ENCODE measurements at places on chromosomes 7 and 10.

DNA sequence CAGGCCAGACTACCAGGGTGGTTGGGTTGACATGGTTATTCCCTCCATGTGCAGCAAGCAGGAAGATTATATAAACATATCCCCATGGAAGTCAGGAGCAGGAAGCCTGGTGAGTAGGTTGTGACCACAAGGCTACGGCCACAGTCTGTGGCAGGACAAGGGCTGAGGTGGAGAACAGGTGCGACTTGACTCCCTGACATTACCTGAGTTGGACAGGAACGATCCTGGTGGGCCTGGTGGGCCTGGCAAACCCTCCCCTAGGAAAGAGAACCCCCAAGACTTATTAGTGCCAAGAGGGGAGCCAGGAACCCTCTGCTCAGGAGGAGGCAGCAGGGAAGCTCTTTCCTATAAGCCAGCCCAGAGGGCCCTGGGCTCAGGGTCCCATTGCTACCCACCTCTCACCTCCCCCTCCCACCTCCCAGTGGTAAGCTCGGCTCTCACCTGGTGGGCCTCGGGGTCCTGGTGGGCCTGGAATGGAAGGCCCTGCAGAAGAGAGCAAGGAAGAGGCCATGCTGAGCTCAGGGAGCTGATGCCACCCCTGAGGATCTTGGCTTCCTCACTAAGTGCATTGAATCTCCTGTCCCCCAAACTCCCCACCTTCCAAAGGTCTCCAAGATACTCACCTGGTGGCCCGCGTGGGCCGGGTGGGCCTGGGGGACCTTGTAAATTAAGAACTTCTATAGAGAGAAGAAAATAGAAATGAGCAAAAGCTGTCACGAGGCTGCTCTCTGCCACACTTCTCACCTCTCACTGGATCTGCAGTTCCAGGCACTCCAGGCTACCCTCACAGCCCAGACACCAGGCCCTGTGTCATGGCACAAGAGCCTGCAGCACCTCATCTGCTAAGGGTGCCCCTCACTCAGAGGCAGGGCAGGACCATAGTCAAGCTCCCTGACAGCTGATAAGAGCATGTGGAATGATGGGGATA lies 44.6 kb downstream of the COL17A1 start:
- DNase-seq = no peak

GRCh38 chr7:24831240-24831639 lies 74.0 kb upstream of the GSDME start:
- no peak for DNase-seq

DNA sequence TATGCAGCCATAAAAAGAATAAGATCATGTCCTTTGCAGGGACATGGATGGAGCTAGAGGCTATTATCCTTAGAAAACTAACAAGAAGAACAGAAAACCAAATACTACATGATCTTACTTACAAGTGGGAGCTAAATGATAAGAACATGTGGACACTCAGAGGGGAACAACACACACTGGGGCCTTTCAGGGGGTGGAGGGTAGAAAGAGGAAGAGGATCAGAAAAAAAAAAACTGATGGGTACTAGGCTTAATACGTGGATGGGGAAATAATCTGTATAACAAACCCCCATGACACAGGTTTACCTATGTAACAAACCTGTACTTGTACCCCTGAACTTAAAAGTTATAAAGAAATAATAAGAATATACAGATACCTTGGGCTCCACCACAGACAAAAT lies 514.2 kb downstream of the ARL4A start:
- no peak for DNase-seq

- no peak for DNase-seq
Measured at GRCh38 chr10:55400075-55400849, 599.2 kb upstream of the PCDH15 start.

GRCh38 chr7:101185258-101185839 lies 5.3 kb upstream of the NAT16 start:
- no peak for DNase-seq

- DNase-seq = no peak
Measured at GRCh38 chr7:112462236-112462635, 12.0 kb downstream of the IFRD1 start.

DNA sequence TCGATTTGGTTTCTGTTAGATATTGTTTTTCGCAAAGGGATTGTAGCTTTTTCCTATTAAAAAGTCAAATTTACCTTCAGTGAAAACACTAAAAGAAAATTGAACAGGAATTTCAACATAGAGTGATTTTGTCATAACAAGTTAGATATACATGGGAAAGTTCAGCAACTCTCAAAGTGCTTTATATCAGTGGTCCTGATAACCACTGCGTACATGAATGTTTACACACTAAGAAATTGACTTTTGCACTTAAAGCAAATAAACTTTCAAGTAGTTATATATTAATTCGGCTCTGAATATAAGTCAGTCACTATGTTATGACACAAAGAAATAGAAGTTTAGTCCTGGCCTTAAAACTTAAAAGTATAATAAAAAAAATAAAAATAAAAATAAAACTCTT lies 101.3 kb upstream of the DKK1 start:
- DNase-seq = no peak

DNA sequence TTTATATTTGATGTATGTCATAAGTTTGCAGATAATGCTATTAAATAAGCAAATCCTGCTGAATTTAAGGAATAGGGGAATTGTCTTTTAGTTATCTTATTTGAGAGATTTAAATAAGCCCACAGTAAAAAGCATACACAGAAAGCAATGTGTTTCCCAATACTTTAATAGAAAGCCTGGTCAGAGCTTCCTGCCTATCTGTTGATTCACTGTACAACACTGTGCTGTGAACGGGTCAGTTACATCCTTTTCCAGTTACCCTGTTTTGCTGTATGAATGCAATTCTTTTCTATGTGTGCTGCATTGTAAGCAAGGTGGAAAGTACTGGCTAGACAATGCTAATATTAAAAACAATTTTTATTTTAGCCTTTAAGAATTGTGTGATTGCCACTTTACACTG lies 81.2 kb downstream of the ANKRD7 start:
- no peak for DNase-seq

DNA sequence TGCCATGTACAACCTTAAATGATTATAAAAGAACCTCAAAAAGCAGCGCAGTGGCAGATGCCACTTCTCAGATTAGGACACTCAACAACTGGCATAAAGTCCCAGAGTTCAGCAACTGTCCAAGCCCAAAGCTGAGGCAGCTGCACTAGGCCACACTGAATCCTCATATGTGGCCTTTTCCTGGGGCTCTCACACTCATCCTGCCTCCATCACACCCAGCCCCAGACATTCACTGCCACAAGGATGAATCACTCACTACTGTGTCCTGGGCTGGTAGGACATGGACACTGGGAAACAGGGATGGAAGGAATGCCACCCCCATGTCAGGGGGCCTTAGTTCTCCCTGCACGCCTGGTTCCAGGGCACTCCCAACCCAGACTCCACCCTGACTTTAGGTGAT lies 547.7 kb downstream of the TNS3 start:
- DNase-seq = no peak

DNA sequence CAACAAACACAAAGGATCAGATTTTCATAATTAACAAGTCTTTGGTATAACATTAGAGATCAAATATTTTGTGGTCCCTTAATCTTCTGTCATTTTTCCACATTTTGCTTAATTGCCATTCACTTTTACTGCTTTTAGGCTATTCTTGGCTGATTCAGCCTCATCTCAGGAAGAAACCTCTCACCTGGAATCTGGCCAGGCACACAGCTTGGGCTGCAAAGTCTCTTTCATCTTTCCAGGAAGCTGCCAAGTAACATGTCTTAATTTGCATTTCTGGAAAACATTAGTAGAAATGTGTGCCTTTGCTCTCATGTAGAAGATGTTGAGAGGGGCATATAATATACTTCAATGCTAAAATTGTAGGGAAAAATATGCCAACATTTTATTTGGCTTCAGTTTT lies 174.2 kb upstream of the STEAP4 start:
- DNase-seq = no peak

DNA sequence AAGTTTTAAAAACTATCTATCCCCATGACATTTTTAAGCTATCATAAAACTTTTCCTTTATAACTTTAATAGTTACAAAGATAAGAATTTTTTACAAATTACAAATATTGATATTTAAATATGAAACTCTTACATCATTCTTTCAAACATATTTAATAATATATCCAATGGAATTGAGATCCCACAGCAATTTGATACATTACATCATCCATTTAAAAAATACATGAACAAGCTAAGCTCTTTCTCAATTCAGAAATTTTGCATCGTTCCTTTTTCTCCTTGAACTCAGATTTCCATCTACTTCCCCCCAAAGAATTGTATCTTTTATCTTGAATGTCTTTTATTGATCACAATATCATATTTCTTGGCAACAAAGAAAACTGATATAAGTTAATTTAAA lies 118.4 kb upstream of the GLCCI1 start:
- DNase-seq = no peak

DNA sequence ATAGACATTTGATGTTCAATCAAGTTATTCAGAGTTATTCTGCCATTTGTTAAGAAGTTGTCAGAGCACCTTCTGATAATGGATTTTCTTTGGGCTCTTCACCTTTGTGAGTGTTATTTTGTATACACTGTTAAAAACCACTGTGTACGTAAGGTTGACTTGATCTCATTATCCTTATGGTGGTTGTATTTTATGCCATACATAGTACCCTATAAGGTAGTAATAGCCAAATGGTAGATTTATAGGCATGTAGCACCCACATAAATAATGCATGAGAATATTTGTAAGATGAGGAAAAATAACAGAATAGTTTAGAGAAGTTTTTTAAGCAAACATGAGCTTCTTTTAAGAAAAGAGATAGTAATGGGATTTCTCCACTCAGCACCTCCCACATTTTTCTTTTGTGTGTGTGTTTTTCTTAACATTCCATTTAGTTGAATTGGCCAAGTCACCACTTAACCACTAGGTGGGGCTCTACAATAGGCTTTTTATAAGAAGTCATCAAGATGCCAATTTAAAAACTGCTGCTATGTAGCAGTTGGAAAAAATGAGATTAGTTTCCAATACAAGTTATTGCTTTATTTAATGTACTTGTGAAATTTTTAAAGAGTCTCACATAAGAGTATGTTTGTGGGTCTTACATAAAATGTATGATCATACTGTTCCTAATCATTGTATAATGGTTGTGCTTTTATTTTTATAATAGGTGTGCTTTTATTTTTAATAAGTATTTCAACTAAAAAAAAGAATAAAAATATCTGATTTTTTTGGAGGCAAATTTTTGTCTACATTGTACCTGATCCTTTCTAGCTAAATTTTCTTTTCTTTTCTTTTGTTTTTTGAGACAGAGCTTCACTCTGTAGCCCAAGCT lies 41.1 kb upstream of the STMP1 start:
- no peak for DNase-seq

- no peak for DNase-seq
Measured at GRCh38 chr10:31590023-31590800, 271.2 kb downstream of the ZEB1 start.

DNA sequence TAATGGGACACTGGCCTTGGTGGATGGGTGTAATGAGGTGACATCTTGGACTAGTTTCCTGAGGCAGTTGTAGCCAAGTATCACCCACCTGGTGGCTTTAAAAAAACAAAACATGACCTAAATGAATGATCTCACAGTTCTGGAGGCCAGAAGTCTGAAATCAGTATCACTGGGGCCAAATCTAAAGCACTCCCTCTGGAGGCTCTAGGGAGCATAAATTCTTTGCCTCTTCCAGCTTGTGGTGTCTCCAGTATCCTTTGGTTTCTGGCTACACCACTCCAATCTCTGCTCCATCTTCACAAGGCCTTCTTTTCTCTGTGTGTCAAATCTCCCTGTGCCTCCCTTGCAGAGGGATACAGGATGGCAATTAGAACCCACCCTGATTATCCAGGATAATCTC lies 342.9 kb downstream of the CALN1 start:
- no peak for DNase-seq

- DNase-seq = no peak
Measured at GRCh38 chr7:54856856-54857255, 97.8 kb upstream of the SEC61G start.

DNA sequence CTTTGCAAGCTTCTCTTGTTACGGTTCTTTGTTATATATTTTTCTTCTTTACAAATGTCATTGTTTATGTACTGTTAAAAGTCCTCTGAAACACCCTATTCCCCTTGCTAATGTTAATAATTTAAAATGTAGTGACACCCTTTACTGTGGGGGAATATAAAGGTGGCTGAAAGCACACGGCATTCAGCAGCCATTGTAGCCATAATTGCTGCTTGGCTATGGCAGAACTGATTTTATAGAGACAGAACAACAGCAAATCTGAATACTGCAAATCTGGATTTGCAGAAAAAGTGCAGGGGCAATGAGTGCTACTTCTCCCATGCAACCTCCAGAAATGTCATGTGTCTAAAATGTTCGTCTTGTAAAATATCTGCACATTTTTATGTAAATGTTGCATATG lies 3.7 kb upstream of the WASL start:
- no peak for DNase-seq

DNA sequence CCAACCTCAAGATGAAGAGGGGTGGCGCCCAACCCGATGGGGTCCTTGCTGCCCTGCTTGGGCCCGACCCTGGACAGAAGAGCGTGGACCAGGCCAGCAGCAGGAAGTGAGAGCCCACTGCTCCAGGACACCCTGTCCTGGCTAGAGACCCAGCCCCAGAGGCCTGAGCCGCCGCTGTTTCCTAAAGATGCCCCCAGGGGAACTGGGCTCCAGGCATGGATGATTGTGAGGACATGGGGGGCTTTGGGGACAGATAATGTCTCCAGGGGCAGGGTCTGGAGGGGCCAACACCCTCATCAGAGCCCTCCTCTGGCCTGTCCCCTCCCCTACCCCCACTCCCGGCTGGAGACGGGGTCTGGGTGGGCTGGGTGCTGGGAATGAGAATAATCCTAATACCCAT lies 71.7 kb downstream of the MYL10 start:
- DNase-seq = no peak

GRCh38 chr10:7795605-7796004 lies 7.6 kb downstream of the ATP5F1C start:
- no peak for DNase-seq

- DNase-seq = no peak
Measured at GRCh38 chr7:30090111-30090510, 44.7 kb upstream of the MTURN start.

GRCh38 chr10:6667679-6668270 lies 87.7 kb upstream of the PRKCQ start:
- DNase-seq = no peak

DNA sequence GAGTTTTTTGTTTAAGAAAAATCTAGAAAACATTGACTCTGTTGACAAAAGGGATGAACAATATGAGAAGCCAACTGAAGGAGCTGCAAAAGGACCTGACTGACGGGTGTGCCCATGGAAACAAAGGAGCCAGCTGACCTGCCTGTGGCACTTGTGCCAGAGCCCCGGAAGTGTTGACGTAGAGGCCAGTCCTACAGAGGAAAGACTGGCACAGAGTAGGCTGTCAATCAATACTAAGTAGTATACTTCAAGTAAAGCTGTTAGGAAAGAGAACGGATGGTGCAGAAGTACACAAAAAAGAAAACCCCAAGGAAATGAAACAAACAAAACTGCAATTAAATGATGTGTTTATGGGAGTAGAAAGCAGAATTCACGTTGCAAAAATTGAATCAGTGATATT lies 19.0 kb upstream of the ABI1 start:
- no peak for DNase-seq

GRCh38 chr7:376306-377079 lies 86.5 kb downstream of the FOXL3 start:
- no peak for DNase-seq
